ENCODE measurements at places on chromosomes 7 and 10.

DNA sequence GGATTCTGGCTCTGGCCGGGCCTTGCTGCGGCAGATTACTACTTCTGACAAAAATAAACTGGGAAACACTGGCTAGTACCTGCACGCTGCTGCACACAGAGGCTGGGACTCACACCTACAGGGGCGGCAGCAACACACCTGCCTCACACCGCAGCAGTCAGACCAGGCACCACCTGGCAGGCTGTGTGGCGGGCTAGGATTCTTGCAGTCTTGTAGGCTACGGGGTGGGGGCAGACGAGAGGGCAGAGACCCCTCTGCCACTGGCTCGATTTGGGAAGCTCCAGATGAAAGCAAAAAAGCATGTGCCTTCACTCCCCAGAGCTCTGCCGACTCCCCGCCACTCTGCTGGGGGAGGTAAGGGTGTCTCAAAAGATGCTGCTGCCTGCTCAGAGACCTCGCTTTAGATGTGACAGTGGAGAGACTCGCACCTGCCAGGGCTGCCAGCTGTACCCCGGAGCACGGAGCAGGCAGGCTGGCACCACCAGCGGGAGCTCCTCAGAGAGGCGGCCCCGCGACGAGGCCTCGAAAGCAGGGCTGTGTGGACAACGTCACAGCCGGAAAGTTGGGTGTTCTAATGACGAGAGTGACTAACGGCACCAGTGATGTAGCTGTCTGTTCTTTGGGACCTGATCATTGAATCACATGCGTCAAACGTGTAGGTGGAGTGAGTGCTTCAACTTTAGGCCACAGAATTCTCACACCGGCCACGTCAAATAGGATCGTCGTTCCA lies 250.5 kb downstream of the ZMYND11 start:
- DNase-seq, result no peak

DNA sequence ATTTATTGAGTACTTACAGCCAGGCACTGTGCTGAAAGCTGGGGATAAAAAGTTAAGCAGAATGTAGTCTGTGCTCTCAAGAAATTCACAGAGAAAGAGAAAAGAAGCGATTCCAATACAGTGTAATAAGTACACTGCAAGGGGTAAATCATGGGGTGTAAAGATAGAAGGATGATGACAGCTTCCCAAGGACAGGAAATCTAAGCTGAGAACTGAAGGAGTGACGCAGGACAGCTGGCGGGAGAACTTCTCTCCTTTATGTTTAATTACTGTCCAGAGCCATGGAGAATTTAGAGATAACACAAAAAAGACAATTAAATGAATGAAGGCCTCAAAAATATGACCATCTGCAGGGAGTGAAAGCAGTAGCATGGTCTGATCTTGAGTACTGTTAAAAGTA lies 34.8 kb downstream of the C7orf33 start:
- DNase-seq, result peak; percentile 51

GRCh38 chr7:107999779-108000560 lies 3.0 kb downstream of the LAMB1 start:
- no peak for DNase-seq

GRCh38 chr10:30990351-30990750 lies 41.3 kb downstream of the ZNF438 start:
- no peak for DNase-seq

DNA sequence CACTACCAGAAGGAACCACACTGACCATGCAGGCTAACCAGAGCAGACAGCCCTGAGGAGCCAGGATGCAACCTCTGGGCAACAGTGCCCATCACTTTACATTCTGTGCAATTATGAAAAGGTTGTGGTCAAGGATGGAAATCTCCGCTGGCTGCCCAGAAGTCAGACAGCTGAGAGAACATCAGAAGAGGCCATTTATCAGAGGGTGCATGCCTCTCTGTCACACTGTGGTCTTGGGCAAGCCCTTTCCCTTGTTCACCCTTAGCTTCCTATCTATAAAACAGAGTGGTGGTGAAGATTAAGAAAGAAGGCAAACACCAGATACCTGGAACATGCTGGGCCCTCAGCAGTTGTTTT lies 120.7 kb upstream of the GDF10 start:
- no peak for DNase-seq

DNA sequence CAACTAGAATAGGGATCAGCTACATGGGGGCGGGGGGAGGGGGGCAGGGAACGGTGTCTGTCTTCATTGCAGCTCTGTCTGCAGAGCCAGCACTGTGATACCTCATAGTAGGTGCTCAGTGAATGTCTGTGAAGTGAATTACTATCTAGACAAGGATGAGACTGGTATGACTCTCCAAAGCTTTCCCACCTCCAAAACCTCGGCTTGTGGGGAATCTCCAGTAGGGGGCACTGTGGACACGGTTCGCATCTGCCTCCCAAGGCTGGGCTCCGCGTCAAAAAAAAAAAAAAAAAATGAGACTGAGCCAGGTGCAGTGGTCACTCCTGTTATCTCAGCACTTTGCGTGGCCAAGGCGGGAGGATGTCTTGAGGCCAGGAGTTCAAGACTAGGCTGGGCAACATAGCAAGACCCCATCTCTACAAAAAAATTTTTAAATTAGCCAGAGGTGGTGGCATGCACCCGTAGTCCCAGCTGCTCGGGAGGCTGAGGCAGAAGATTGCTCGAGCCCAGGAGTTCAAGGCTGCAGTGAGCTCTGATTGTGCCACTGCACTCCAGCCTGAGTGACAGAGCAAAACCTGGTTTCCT lies 9.6 kb downstream of the TRIM56 start:
- DNase-seq, result peak; percentile 62

DNA sequence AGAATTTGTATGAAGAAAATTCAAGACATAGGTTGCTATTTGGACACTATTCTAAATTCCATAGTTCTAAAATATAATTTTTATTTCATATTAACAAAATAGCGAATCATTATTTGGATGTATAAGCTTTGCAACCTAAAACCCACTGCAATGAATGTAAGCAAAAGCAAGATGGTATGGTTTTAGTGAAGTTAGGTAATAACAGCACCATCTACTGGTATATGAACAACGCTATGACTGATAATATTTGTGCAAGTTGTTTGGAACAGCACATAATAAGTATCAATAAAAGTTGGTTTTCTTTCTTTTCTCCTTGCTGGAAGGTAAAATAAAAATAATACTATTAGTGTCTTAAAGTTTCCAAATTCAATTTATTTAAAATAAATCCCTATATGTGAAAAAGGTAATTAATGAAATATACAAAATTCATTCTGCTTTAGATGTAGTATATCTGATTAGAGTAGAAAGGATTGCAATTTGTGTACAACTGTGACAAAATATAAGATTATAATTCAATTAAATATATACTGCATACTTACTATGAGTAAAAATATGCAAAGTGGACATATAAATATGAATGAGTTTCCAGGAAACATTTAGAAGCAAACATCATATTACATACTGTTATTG lies 79.0 kb upstream of the LSM8 start:
- DNase-seq, result peak; percentile 35
